ENCODE measurements at places on chromosomes 2 and 18. TPM values are rescaled to one million over a fixed set of nuclear protein-coding genes. Genes with fewer than 3 reads are reported as not detected.

- DNase-seq: peak; percentile 47
These were observed 35.7 kb downstream of the C18orf63 start for GRCh38 chr18:74351354-74351753.

- DNase-seq: no peak
These were observed 151.3 kb downstream of the CCDC85A start for GRCh38 chr2:56335101-56335500.

DARS1 gene
- 79.0 TPM for total RNA-seq

SCN9A gene
- 0.56 TPM for total RNA-seq

All from dermis blood vessel endothelial cell (primary cell).